ENCODE measurements at places on chromosomes 1 and 21.

GRCh38 chr21:27570306-27570868 lies 603.5 kb upstream of the ADAMTS5 start:
- no peak for DNase-seq

- DNase-seq = peak; percentile 22
Observed at GRCh38 chr1:43706598-43707189, 642 bp upstream of the ST3GAL3 start.

DNA sequence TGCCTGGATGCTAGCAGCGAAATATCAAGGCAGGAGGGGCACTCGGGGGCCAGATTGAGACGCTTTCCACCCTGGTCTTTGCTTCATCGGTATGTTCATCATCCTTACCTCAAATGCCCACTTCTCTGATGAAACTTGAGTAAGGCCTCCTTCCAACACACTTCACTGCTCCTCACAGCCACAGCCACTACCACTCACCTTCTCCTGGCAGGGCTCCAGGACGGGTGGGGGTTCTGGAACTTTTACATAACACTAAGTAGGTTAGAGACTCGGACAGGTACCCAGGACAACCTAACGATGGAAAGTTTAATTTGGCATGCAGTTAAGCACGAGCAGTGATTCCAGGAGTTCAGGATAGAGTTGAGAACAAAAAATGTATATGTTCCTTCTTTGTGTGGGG lies 73.9 kb upstream of the SPAG17 start:
- no peak for DNase-seq

- no peak for DNase-seq
Observed at GRCh38 chr1:155984341-155984740, 6.0 kb upstream of the ARHGEF2 start.

GRCh38 chr1:201053155-201053860 lies 29.8 kb upstream of the KIF21B start:
- DNase-seq = no peak

DNA sequence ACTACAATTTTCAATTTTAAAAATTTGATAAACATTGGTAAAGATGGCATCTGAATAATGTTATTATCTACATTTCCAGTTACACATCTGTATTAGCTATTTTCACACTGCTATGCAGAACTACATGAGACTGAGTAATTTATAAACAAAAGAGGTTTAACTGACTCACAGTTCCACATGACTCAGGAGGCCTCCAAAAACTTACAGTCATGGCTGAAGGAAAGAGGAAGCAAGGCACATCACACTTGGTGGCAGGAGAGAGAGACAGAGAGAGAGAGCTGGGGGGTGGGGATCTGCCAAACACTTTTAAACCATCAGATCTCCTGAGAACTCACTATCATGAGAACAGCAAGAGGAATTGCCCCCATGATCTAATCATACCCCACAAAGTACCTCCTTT lies 850.0 kb downstream of the LTN1 start:
- no peak for DNase-seq

GRCh38 chr1:225446595-225446960 lies 18.7 kb upstream of the LBR start:
- no peak for DNase-seq

DNA sequence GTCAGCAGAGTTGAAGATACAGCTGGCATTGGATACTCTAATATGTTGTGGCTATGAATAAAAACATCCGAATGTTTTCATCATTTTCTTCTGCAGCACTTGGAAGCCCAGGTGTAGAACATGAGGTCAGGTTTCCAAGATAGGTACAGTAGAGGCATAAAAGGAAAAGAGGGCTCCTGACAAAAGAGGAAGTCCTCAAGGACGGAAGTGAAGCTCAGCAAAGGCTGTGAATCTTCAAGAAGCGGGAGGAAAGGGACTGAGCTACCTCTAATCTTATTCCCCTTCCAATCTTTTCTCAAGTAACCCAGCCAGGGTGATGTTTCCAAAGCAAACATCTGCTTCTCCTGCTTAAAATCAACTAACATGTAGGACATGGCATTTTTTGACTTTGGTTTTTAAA lies 4.4 kb upstream of the PIK3C2B start:
- DNase-seq = no peak

GRCh38 chr1:214281720-214282629 lies 1.0 kb downstream of the SMYD2 start:
- DNase-seq = peak; percentile 6

- no peak for DNase-seq
Observed at GRCh38 chr1:71987181-71987580, 295.2 kb downstream of the NEGR1 start.

GRCh38 chr1:111442457-111442856 lies 6.6 kb downstream of the WDR77 start:
- no peak for DNase-seq

DNA sequence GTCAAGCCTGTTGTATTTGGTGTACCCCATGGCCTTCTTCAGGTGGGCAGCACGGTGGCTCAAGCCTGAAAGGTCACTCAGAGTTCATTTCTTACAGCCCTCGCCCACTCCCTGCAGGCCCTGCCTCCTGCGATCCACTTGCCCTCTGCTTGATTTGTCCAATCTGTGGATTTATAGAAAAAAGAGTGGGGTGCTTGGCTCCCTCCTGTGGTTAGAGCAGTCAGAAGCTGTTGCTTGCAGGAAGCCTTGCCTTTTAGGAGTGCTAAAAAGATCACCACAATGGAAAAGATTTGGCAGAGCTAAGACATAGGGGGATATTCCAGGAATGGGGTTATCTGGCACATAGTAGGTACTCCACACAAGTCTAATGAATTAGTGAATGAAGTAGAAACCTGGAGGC lies 108.0 kb upstream of the TRABD2B start:
- DNase-seq = no peak

- peak; percentile 25 for DNase-seq
Observed at GRCh38 chr1:213399695-213400094, 348.7 kb downstream of the RPS6KC1 start.

- no peak for DNase-seq
Observed at GRCh38 chr1:21321963-21322680, 31.9 kb upstream of the ECE1 start.

DNA sequence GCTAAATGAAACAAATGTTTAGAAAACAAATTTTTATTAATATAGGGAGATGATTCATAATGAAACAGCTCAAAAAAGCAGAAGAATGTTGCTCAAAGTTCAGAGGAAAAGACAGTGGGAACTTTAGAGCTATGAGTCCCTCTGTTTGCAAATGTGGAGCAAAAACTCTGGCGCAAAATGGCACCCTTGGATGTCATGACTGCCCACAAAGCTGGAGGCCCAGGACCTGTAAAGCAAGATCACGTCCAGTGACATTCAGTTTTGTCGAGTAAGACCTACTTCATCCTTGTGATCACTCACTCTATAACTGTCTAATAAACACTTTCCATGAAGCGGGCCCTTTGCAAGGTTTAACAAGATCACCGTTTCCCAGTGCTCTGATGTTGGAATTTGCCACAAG lies 9.1 kb upstream of the EXO1 start:
- DNase-seq = no peak

GRCh38 chr21:15190837-15191236 lies 126.0 kb upstream of the NRIP1 start:
- DNase-seq = no peak

DNA sequence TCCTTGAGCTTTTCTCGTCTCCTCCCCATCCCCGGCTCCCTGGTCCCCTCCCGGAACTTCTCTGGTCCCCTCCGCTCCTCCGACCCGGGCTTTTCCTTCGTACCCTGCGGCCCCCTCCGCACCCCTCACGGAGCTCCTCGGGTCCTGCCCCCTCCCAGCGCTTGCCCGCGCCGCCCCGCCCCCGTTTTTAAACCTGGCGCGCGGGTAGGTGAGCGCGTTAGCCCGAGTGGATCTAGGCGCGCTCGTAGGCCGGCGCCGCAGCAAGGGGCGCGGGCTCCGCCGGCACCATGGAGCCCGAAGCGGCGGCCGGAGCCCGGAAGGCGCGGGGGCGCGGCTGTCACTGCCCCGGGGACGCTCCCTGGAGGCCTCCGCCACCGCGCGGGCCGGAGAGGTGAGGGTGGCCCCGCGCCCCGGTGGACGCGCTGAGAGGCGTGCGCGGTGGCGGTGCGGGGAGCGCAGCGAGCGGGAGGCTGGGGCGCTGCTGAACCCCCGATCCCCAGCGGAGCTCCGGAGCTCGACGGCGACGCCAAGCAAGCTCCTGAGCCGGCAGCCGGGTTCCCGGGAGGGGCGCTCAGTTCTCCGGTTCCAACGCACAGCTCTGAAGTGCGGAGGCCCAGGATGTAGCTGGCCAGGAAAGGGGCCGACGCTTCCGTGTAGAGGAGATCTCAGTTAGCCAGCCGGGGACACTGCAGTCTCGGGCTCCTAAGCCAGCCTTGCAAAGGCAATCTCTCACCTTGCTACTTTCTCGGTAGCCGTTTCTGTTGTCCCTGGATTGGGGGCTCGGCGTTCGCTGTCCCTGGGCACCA lies at the start of gene RIPPLY3:
TSS of gene RIPPLY3 (plus strand) at position 217 of the 806 bp plus-strand sequence. CDS start at position 288, 71 bp downstream.
- DNase-seq = peak; percentile 23

DNA sequence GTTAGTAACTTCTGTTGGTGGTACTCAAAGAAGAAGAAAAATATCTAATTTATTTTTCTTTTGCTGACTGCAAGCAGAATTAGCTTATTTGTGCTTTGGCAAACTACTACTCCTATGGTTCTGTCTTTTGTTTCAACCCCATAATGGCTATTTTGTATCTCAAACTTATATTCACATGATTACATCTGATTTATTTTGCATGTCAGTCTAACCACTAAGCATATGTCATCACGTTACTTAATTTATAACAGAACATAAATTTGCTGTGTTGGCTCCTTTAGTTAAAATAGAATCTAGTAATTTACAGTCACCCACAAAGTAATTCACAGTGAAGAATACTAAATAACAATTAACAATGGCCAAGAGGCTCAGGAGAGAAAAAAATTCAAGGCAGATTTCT lies 39.1 kb upstream of the CNN3 start:
- no peak for DNase-seq

- DNase-seq = no peak
Observed at GRCh38 chr1:157469752-157470675, 82.3 kb downstream of the FCRL5 start.

- no peak for DNase-seq
Observed at GRCh38 chr1:96080925-96081324, 640.7 kb upstream of the PTBP2 start.

- no peak for DNase-seq
Observed at GRCh38 chr21:35189077-35189863, 140.2 kb upstream of the RUNX1 start.

DNA sequence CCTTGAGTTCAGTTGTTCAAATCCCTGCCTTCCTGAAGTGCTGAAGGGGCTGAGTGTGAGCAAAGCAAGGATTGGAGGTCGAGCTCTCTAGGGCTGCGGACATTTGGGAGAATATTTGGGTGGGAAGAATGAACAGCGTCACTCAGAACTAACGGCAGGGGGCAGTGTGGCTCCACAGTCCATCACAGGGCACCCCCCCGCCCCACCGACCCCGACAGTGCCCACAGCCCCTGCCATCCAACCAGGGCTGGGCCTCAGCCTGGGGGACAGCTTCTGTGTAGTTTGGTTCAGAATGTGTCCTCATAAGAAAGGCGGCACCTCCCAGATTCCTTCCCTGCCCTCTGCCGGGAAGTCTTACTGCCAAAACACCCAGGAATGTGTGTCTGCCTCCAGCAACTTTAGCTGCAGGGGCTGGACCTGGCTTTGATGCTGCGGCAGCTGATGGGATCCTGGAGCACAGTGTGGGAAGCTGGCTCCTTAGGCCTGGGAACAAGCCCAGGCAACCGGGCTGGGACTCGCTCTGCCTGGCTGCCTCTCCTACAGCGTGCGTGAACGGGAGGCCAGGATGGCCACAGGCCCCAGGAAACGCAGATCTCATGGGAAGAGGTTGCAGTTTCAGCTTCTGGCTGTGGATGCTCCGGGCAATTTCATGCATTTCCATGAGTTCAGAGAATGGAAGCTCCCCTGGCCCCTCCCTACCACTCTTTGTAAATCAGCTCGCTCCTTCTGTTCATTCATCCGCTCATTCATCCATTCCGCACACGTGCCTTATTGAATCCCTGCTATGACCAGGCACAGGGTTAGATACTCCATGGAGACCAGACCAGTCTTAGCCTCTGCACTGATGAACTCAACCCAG lies 104.9 kb upstream of the TMPRSS2 start:
- DNase-seq = peak; percentile 72

- no peak for DNase-seq
Observed at GRCh38 chr1:93672069-93672468, 9.6 kb downstream of the BCAR3 start.

DNA sequence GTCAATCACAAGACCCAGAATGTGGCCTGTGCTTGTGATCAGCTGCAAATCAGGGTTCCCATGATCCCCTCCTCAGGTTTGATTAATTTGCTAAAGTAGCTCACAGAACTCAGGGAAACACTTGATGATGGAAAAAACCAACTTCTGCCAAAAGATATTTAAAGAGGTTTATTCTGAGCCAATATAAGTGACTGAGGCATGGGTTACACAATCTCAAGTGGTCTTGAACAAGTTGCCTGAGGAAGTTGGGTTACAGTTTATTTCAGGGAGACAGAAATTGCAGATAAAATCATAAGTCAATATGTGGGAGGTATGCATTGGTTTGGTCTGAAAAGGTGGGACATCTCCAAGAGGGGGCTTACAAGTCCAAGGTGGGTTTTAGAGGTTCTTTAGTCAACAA lies 243.1 kb downstream of the S1PR1 start:
- no peak for DNase-seq

GRCh38 chr1:157135646-157136045 lies 2.5 kb downstream of the ETV3 start:
- DNase-seq = no peak

DNA sequence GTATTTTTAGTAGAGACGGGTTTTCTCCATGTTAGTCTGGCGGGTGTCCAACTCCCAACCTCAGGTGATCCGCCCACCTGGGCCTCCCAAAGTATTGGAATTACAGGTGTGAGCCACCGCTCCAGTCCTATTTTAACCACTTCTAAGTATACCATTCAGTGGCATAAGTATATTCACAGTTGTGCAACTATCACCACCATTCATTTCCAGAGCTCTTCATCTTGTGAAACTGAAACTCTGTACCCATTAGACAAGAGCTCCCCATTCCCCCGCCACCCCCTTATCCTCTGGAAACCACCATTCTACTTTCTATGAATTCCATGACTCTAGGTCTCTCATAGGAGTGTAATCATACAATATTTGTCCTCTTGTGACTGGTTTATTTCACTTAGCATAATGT lies 40.2 kb upstream of the CAMTA1 start:
- no peak for DNase-seq

GRCh38 chr1:6111571-6111970 lies 65.9 kb downstream of the KCNAB2 start:
- no peak for DNase-seq

GRCh38 chr1:8169364-8170058 lies 143.4 kb upstream of the ERRFI1 start:
- no peak for DNase-seq

- no peak for DNase-seq
Observed at GRCh38 chr21:45156459-45156858, 82.1 kb downstream of the ADARB1 start.

GRCh38 chr1:8274352-8274751 lies 43.6 kb upstream of the SLC45A1 start:
- no peak for DNase-seq

DNA sequence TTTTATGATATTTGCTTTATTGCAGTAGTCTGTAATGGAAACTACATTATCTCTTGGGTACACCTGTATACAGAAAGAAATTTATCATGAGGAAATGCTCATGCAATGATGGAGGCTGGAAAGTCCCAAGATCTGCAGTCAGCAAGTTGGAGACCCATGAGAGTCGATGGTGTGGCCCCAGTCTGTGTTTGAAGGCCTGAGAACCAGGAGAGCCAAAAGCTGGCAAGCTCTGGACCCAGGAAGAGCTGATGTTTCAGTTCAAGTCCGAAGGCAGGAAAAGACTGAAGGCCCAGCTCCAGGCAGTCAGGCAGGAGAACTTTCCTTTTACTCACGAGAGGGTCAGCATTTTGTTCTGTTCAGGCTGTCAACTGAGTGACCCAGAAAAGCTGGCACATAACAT lies 42.2 kb downstream of the B3GALT5 start:
- no peak for DNase-seq

- DNase-seq = no peak
Observed at GRCh38 chr1:79524126-79524525, 517.6 kb upstream of the ADGRL4 start.

All from neural crest cell (in vitro differentiated cells).